Heart right ventricle (tissue), 16 donors: ENCODE measurements at places on chromosomes 6 and 20. TPM values are rescaled to one million over a fixed set of nuclear protein-coding genes. Genes with fewer than 3 reads are reported as not detected.

Gene DPPA5
- not detected for polyA plus RNA-seq

Gene FUCA2
- 47.1 TPM for polyA plus RNA-seq

Gene SPATS1
- not detected for polyA plus RNA-seq

DNA sequence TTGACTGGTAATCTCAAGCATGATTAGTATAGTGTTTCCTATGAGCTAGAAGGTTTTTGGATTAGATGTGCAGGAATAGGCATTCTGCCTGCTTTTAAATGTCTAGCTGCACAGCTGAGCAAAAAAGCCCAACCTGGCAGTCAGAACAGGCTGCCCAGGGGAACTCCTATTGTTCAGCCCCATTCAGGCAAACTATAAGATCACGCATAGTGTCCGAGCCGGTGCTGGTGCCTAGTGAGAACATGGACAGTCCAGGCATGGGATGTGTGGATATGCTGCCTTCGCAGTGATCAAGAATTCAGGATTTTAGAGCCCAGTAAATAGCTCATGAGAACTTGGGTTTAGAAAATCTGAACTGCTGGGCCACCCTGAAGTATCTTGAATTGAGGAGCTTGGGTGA is 348.8 kb downstream of the UTRN start:
- DNase-seq: no peak

- DNase-seq: no peak
Measured at GRCh38 chr6:50128420-50129005, 78.8 kb upstream of the DEFB112 start.

DNA sequence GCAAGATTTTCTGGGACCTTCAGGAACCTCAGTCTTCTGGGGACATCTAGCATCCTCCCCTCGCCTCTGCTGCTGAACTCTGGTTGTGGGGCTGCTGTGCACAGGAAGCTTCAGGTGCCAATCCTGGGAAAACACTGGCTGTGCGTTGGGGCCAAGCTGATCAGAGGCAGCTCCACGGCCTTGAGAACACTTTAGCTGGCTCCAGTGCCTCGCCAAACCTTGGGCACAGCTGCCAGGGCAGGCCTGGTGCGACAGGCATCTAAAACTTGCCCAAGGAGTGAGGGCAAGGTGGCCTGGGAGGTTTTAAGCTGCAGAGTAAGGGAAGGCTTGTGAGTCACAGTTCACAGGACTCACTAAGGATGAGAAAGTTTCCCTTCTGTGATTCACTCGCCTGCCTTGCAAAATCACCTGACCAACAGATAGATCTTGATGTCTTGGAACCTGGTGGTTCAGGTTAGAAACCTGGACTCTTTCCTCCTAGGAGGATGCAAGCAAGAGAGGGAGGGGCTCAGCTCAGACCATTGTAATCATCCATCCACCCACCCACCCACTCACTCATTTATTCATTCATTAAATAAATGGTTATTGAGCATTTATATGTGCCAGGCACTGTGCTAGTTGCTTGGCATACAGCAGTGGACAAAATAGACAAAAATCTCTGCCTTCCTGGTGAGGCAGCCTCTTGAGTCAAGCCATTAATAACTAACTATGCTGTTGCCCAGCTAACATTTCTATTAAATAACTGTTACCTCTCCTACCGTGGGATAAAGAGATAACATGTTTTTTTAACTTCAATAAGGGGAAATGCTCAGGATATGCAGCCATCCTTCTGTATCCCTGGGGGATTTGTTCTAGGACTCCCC is 2.5 kb upstream of the SPATS1 start:
- no peak for DNase-seq
